Thoracic aorta (tissue), 2 donors: ENCODE measurements at places on chromosomes 4 and X. TPM values are rescaled to one million over a fixed set of nuclear protein-coding genes. Genes with fewer than 3 reads are reported as not detected.

Gene RHOXF2B
- not detected for total RNA-seq

Gene YY2
- 1.5 TPM for total RNA-seq

- no peak for DNase-seq
Measured at GRCh38 chr4:148094149-148094548, 348.1 kb downstream of the NR3C2 start.

- no peak for DNase-seq
Measured at GRCh38 chr4:86448871-86449270, 89.0 kb upstream of the MAPK10 start.

- DNase-seq = no peak
Measured at GRCh38 chrX:101682723-101683122, 23.1 kb upstream of the ARMCX2 start.

DNA sequence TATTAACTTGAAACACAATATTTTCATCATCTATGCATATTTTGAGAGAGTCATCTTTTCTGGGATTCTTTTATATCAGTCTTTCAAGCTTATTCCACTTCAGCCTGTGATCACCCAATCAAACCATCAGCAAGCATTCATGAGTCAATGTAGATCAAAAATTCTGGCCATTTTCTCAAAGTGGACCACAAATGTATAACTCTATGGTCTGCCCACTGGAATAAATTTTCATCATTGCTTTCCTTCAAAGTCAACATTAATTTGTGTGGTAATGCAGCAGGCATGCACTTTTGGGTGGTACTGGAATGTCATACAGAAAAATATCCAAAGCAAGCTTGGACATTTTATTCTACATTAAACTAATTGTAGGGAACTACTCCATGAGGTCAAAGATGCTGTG, 1013.0 kb downstream of the STIM2 start:
- no peak for DNase-seq

GRCh38 chr4:64889906-64890610, 480.8 kb upstream of the TECRL start:
- DNase-seq = no peak

GRCh38 chrX:103688946-103689345, 2.4 kb upstream of the MORF4L2 start:
- DNase-seq = no peak

DNA sequence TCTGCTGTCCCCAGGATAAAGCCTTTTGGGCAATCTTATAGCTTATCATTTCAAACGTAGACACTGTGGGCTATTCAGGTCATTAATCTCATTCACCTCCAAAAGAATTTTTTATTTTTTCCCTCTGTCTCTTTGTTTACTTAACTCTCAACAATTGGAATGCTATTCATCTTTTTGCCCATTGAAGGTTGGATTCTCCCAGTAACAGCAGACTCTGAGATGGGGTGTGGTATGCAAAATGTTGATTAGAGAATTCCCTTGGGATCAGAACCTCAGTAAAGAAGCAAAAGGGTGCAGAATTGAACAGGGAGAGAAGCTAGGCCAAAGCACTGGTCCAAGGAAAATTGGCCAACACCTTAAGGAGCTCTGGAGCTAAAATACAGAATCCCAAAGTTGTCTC, 60.4 kb downstream of the CAMK2D start:
- DNase-seq = no peak

GRCh38 chr4:63528256-63528991, 880.8 kb downstream of the TECRL start:
- no peak for DNase-seq

GRCh38 chr4:77123411-77123810, 33.6 kb upstream of the CCNG2 start:
- no peak for DNase-seq
